ENCODE measurements at places on chromosomes 3 and 15.

DNA sequence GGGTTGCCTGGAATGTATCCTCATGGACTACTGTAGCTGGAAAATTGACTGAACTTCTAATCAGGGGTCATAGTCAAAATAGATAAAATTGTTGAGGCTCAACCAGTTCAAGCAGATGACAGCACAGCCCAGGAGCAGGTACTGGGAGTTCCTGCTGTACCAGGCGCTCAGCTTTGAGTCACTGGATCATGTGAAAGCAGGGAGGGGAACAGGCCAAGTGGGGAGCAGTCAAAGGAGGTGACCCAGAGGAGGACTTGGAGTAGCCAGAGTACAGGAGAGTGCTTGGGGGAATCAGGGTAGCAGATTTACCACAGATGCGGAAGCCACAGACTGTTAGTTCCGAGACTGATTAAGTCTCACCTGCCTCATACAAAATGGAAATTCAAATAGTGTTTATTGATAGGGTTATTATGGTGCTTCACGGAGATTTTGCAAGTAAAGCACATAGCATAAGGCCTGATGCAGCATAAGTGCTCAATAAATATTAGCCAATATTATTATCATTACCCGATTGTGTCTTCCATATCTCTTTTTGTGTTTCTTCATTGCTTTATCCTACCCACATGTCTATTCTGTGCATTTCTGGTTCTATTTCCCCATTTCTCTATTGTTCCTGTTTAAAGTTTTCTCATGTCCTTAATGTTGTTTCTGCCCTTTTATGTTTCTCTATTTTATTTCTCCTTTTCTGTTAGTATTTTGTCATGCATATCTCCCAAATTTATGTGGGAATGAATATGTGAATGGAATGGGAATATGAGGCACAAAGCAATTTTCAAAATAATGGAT lies 369.2 kb upstream of the MCTP2 start:
- no peak for DNase-seq

DNA sequence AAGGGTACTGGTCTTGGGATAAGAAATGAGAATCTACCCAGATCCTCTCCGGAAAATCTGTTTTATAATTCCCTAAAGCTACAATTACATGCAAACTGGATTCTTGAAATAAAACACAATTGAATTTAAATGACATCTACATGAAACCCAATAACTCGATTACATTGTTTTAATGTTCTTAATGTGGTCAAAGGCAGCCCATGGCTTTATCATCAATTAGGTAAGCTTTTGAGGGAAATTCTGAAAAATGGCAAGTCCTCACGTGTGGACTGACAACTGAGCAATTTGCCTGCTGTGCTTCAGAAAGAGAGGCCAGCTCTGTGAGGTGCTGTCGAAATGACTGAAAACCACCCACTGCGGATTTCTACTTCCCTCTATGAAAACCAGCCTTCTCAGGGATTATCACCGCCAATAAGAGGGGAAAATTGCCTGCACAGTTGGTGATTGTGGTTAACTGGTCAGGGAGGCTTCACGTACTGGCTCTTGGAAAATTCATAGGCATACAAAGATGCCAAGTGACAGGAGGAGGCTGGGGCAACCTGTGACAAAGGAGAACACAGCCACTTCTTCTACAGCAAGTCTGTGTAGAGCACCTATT lies 200.8 kb upstream of the SLCO3A1 start:
- DNase-seq = no peak

GRCh38 chr15:95405447-95405846 lies 925.1 kb upstream of the NR2F2 start:
- no peak for DNase-seq

DNA sequence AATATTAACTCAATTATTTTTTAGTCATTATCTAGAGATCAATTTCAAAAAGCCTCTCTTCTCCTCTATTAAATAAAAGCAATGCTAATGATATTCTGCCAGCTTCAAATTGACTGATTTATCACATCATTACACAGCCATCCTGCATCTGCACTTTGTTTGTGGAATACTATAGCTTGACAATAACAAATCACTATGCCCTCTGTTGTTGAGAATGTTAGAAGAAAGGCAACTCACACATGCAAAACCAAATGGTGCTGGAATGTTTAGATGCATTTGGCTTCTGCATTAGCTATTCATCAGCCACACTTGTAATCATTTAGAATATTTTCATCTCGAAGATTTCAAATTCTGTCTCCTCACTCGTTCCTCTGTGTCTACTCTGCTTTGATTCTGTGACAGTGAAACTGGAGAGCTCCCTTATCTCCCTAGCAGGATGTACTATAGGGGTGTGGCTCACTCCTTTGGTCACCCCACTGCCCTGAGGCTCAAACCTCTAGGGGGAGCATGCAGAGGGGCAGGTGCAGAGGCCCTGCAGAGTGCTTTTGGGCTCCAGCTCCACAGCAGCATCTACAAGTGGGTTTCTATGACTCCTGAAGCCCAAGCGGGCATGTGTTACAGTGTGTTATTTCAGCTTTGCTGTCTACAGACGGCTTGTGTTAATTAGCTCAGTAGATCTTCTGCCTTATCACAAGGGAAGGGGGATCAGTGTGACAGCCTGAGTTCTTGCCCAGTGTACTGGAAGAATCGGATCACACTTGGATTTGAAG lies 454.1 kb upstream of the BCHE start:
- DNase-seq = no peak

- no peak for DNase-seq
These were observed 421.7 kb upstream of the GOLIM4 start for GRCh38 chr3:168517249-168518071.

DNA sequence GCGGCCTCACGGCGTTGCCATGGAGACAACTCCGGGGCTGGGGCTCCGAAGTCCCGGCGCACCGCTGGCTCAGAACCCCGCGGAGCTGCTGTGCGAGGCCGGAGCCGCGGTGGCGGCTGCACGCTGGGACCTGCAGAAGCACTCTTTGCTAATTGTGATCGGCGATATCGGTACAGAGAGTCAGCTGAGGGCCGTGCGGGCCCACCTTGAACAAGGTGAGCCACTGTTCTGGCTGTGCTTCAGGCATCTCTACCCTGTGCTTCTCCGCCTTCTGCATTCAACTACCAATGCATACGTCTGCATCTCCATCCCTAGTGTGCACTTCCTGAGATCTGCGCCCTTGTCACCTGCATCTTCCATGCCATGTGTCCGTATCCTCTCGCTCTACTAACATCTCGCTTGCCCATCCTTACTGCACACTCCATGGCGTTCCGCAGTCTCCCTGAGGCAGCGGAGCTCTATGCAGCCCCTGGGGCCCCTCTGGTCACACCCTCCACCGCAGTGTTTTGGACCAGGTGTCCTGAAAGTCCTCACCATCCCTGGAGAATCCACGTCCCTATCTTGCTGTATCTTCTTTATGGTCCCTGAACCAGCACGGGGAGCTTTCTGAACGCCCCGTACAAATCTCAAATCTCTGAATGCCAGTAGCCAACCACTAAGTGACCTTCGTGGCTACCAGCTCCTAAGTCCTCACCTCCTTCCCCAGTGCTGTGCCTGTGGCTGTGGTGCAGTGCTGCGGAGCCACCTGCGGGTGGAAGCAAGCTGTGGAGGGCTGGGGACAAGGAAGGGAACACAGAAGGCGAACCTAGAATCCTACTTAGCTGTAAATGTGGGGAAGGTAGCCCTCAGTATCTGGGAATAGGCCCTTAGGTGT lies 6.2 kb upstream of the MAP1A start:
- peak; percentile 22 for DNase-seq

DNA sequence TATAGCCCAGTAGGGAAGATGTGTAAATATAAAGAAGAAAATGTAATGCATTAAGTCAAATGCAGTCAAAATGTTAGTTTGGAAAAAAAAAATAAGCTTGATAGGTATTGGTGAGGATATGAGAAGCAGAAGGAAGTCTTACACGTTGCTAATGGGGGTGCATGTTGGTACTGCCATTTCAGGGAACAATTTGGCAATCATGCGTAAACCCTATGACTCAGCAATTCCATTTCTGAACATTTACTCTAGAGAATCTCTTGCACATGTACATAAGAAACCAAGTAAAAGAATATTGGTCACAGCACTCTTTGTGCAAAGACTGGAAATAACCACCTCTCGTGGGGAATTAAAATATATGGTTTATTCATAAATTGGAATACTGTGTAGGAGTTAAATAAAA lies 35.5 kb upstream of the TIMP4 start:
- peak; percentile 32 for DNase-seq

- no peak for DNase-seq
These were observed 50.9 kb downstream of the RGMA start for GRCh38 chr15:93037820-93038705.

- no peak for DNase-seq
These were observed 523.6 kb upstream of the LMCD1 start for GRCh38 chr3:7978087-7978422.

GRCh38 chr3:151635905-151636304 lies 97.8 kb upstream of the AADACL2 start:
- DNase-seq = no peak

DNA sequence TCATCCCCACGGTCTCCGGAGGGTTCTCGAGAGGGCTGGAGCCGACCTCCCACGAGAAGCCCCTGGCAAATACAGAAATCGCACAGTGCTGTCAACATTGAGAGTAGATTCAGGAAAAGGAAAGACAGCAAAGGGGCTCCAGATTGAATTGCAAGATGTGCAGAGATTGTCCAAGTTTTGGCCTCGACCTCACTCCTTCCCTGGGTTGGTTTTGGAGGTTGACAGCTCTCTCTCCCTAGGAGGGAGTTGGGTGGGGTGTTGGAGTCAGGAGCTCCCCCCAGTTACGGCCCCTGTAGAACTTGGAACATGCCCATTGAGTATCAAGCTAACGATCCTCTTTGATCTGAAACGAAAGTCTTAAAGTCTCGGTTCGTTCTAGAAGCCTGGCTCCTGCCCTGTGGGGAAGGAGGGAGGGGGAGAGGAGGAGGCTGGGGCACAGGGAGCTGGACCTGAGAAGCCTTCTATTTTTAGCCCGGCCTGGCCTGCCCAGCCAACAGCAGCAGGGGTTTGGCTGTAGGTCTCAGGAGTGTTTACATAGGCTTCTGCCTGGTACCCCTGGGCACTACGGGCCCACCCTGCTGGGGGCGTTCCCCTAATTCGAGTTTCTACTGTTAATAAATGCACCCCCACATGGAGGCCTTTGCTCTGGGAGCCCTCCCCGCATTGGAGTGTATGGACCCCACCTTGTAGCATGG lies 672 bp upstream of the KY start:
- no peak for DNase-seq

DNA sequence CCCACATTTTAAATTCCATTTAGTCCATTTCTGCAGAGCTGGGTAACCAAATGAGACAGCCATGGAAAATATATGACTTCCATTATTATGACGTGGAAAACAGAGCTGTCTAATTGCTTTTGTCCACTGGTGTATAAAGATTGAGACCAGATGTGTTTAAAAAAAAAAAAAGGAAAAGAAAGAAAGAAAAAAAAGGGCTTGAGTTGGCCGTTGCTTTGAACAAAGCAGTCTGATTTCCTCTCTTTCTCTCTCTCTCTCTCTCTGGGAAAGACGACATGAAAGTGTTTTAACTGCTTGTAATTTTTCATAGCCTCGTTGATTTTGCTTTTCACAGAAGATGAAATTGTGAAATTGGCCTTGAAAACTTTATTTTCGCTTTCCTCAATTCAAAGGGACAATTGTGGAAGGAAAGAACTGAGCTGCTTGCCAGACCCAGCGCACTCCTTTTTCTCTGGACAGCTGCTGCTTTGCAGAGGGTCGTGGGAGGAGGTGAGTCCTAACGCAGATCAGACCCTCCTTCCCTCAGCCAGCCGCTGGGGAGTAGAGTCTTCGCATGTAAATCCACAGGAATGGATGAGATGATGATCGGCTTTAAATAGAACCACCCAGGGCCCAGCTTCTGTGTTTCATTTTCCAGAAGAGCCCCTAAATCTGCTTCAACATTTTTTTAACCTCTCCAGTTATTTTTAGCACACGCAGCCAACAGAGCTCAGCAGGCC lies 42.8 kb upstream of the UBE2E1 start:
- DNase-seq = no peak

- no peak for DNase-seq
These were observed 10.5 kb upstream of the CTSH start for GRCh38 chr15:78955355-78955754.

DNA sequence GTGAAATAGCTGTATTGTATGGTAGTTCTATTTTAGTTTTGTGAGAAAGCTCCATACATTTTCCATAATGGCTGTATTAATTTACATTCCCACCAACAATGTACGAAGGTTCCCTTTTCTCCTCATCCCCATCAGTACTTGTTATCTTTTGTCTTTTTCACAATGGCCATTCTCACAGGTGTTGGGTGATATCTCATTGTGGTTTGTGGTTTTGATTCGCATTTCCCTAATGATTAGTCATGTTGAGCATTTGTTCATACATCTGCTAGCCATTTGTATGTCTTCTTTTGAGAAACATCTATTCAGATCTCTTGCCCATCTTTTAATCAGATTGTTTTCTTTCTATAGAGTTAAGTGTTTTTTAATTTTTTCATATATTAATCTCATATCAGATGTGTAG lies 931.9 kb downstream of the IGSF11 start:
- no peak for DNase-seq

- DNase-seq = no peak
These were observed 16.7 kb downstream of the MAP2K5 start for GRCh38 chr15:67559158-67559557.

GRCh38 chr3:173685456-173685855 lies 287.9 kb downstream of the NLGN1 start:
- no peak for DNase-seq

GRCh38 chr15:71186267-71186666 lies 71.0 kb downstream of the THSD4 start:
- no peak for DNase-seq

- DNase-seq = no peak
These were observed 112.3 kb upstream of the KLF13 start for GRCh38 chr15:31214158-31214863.

DNA sequence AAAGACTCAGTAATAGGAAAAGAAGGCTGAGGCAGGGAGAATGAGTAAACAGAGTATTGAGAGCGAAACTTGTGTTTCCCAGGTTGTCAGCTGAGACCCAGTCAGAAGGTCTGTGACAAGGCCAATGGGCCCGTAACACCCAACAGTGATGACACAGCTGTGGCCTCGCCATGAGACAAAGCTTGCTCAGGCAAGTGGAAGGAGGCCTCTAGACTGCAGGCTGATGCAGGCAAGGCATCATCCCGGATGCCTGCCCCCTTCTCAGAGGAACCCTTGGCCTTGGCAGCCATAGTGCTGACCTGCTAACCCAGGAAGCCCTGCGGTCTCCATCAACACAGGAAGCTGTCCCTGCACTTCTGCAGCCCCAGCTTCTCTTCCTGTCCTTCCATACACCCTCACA lies 15.4 kb downstream of the RAB6B start:
- no peak for DNase-seq

DNA sequence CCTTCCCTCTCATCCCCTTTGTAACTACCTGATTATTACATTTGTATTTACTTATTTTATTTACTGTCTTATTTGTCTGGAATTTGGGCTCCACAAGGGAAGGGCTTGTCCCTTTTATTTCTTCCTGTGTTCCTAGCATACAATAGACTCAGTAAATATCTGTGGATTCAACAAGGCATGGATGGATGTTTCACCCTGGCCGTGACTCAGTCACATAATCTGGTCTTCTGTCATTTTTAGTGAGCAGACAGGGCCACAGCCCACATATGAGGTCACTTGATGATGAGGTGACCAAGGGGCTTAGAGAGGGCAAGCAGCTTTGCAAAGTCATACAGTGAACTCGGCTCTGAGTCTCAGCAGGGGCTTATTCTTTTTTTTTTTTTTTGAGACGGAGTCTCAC lies 7.8 kb upstream of the DAG1 start:
- no peak for DNase-seq
